ENCODE measurements at places on chromosomes 2 and 18.
A peak's percentile ranks its signal among the peaks of the same experiment; 100 is the strongest.

- DNase-seq, result peak; percentile 1
Measured at GRCh38 chr2:107669335-107669734, 157.4 kb upstream of the RGPD4 start.

DNA sequence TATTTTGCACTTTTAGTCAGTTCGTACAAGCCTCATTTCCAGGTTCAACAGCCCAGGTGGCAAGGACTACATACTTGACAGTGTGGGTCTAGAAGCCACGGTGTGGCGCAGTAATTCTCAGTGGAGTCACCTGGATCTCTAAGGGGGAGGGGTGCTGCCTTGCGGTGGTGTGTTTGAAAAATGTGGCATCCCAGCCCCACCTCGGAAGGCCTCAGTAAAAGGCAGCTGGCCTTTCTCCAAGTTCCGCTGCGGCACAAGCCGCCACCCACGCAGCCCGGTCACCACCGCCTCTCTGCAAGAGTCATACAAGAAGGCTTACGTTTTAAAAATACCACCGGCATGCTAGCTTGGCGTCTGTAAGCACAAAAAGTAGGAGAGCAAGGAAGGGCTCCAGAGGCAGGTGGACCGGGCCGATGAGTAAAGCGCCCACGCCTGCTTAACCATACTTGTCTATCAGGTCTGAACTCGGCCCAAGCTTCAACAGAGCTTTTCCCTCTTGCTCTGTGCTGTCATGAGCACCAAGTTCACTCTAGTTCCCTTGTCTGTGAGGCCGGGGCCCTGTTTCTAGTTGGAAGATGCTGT is 49.5 kb downstream of the SPRED2 start:
- DNase-seq, result peak; percentile 90

- no peak for DNase-seq
Measured at GRCh38 chr2:62974999-62975398, 75.6 kb upstream of the OTX1 start.

- no peak for DNase-seq
Measured at GRCh38 chr18:79903071-79903635, 48.3 kb downstream of the SLC66A2 start.

- DNase-seq, result no peak
Measured at GRCh38 chr2:166372046-166372445, 3.7 kb downstream of the SCN9A start.

DNA sequence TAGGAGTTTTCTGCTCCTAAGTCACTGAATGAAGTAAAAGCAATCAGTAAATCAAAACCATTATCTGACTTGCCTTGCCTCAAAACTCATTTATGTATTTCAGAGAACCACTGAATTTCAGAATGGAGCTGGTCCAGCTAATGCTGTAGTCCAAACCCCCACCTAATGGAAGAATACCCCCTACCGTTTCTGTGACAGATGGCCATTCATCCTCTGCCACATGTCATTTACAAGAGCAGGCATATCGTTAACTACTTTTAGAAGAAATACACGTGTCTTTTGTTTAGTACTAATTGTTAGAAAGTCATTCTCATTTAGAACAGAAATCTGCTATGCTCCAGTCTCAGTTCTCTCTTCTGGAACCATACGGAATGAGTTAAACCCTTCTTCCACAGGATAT is 12.8 kb upstream of the GALNT5 start:
- DNase-seq, result no peak

DNA sequence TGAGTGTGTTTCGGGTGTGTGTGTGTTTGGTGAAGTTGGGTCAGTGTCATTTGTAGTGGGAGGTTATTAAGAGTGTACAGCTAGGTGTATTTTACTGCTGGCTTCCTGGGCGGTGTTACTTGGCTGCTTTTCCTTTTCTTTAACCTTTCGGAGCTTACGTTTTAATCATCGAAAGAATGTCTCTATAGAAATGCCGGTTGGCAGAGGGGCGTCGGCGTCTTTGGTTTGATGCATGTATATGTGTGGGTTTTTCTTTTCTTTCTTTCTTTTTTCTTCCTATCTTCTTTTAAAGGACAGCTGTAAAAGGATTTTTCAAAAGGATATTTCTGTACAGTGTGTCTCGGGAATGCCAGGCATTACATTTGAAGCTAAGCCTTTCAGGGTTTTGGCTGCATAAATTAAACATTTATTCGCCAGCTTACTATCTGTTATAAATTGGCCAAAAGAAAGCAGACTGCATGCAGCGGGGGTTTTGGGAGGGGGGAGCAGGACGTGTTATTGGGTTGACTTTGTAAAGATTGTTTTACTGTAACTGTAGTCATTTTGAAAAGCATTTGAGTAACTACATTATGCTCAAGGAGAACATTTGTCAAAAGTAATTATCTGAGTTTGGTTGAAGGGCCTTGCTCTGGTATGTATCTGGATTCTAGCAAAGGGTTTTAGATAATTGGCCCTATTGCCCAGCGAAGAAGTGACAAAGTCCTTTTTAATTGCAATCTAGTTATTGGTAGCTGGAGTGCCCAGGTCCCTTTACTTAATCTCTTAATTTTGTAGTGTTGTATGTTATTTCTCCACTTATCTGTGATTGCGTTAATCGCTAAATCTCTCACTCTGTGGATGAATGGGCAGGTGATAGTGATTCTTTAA is 1.6 kb downstream of the ASXL3 start:
- no peak for DNase-seq

DNA sequence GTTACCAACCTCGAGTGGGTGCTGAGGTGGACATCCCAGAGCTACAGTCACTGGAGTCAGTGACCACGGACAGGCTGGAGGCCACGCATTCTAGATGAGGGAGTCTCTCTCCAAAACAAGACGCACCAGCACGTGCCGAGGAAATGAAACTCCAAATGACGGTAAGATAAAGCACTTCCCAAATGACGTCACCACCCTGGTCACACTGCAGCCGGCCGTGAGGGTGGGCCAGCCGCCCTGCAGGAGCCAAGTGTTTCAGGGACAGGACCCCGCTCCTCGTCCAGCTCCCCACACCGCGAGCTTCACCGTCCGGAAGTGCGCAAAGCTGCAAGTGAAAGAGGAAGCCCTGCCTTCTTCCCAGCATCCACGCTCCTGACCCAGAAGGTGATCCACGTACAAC is 99.4 kb downstream of the ZNF516 start:
- DNase-seq, result no peak

- no peak for DNase-seq
Measured at GRCh38 chr2:72788756-72789155, 37.1 kb downstream of the EXOC6B start.

DNA sequence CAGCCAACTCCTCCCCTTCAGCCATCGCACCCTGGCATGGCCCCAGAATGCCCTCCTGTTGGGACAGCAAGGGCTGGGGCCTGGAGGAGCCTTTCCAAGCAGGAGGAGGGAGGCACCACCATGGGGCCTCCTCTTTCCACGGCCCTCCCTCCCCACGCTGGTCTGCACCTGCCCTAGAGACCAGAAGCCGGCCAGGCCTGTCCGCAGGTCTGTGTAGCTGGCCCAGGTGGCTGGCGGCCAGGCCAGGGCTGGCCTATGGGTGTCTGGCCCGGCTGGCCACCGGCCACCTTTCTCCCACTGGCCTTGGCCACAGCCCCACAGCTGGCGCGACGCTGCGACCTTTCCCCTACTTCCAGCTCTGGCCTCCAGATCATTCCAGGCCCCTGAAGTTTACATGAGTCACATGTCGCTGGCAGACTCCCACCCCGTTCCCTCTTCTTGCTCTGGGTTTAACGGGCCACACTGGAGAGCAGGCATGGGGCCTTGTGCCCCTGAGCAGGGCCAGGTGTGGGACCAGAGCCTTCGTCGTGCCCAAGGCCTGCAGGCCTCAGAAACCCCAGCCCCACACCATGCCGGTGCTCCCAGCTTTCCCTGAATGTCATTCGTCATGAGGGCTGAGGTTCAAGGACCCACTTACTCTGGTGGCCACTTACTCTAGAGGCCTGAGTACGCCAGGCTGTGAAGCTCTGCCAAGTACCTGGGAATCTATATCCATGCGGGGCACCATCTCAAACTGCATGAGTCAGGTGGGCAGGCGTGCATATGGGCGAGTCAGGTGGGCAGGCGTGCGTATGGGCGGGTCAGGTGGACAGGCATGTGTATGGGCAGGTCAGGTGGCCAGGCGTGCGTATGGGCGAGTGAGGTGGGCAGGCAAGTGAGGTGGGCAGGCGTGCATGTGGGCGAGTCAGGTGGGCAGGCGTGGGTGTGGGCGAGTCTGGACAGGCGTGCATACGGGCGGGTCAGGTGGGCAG is 33.3 kb upstream of the KLF11 start:
- DNase-seq, result no peak

GRCh38 chr2:49938268-49938667 is 784.0 kb upstream of the FSHR start:
- DNase-seq, result no peak

GRCh38 chr18:23595591-23595990 is 9.3 kb upstream of the NPC1 start:
- no peak for DNase-seq

DNA sequence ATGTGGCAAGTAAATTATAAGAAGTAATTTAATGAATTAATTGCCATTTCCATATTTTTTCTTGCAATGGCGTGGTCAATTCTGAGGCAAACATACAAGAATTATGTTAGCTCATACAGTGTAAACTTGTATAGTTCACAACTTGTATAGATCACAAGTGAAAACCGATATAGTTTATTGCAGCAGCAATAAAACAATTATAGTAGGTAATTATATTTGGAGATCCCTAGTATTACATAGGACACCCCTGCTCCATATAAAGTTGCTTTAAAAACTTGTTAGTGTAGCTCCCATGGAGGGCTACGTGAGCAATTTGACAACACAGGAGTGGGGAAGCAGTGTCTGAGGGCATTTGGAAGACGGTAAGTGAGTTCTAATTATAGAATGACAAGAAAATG is 288.2 kb downstream of the SOCS6 start:
- no peak for DNase-seq

GRCh38 chr18:47390410-47391024 is 139.1 kb upstream of the SKOR2 start:
- DNase-seq, result no peak

DNA sequence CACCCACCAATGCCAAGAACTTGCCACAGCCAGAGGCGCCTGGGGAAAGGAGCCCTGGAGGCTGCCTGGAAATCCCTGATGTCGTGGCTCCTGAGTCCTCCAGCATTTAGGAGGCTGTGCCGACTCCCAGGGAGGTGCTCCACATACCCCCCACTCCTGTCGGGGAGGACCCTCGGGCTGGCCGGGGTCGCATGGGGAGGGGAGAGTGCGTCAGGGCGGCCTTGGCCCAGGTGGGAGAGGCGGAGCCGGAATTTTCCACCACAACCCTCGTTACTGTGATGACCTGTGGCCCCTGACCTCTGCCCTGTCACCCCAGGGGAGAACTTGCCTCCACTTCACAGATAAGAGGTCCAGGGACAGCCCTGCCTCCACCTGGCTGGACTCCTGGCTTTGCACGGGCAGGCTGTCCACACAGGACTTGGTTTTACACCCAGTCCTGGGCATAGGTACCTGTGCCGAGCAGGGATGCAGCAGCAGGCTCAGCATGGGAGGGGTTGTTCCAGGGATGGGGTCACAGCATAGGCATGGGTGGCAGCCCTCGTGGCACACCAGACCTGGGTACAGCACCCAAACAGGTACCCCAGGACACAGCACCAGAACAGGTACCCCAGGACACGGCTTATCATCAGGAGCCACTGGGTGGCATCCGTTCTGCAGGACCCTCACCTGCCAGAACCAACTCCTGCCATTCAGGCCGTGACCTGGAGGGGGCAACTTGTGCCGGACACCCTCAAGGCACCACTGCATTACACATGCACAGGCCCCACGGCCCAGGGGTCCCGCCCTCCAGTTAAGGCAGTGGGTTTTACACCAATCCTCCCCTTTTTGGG is 12.3 kb upstream of the AGXT start:
- no peak for DNase-seq

- DNase-seq, result no peak
Measured at GRCh38 chr2:22626621-22627020, 758.4 kb upstream of the KLHL29 start.

DNA sequence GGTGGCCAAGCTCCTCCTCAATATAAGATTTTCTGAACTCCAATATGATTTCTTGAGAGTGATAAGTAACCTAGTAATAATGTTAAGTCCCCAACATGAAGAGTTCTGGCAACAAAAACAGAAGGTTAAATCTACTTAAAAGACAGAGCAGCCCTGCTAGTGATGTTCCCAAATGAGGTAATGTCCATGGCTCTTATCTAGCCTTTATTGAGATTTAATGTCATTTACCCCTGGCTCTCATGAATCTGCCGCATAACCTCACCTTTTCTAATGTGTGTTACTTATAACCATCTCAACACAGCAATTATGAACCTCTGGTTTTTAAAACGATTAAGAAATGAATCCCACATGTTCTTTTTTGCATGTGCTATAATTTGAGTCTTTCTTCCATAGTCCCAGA is 167.5 kb upstream of the ZFP36L2 start:
- no peak for DNase-seq

All from KBM-7 (cell line).